Stimulated activated CD4-positive, alpha-beta T cell treated with anti-CD3 and anti-CD28 coated beads, Interleukin-4, amount 100 ng/mL, for 48 hours (primary cell): ENCODE measurements at places on chromosomes 3 and 15.
A peak's percentile ranks its signal among the peaks of the same experiment; 100 is the strongest.

DNA sequence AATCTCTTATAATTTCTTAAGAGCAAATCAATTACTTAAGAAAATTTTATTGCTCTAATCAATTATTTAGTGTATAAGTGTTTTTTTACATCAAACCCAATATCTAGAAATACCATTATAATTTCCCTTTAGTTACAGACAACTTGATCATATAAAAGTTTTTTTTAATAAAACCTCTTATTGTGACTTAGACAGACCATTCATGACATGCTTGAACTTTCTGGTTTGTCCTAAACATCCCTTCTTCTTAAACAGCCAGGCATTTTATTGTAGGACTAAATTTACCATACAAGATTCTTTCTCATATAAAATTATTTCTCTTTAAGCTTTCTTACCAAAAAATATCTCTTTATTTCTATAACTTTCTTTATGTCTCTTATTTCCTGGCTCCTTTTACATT is 164.5 kb downstream of the SUCNR1 start:
- DNase-seq = no peak

- DNase-seq = no peak
Measured at GRCh38 chr3:133973249-133973980, 56.3 kb downstream of the SLCO2A1 start.

- no peak for DNase-seq
Measured at GRCh38 chr3:9949115-9949514, 3.1 kb downstream of the PRRT3 start.

DNA sequence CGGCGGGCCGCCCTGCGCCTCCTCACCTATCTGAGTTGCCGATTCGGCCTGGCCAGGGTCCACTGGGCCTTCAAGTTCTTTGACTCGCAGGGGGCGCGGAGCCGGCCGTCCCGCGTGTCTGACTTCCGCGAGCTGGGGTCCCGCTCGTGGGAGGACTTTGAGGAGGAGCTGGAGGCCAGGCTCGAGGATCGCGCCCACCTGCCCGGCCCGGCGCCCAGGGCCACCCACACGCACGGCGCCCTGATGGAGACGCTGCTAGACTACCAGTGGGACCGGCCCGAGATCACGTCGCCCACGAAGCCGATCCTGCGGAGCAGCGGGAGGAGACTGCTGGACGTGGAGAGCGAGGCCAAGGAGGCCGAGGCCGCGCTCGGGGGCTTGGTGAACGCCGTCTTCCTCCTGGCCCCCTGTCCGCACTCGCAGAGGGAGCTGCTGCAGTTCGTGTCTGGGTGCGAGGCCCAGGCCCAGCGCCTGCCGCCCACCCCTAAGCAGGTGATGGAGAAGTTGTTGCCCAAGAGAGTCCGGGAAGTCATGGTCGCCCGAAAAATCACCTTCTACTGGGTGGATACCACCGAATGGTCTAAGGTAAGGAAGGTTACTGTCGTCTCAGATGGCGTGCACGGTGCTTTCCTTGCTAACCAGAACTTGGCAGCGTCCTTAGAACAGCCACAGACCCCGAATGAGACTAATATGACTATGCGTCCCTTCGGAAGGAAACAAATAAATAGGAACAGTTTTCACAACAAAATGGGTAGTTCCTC is 567 bp downstream of the TICRR start:
- DNase-seq = peak; percentile 8

DNA sequence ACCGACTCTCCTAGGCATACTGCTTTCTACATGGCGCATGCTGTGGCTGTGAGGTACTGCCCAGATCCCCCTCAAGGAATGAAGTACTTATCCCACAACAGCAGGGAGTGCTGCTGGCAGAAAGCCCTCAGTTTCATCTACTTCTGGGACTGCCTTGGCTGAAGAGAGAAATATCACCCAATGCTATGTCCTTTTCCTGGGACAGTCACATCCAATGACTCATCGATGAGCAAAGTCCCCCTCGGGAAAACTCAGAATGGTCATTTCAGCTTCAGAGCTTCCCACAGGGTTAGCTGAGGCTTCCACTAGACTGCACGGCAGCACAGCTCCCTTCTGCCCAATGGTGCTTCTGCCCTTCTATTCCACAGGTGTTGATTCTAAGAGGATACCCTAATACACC is 3.6 kb upstream of the NMD3 start:
- DNase-seq = no peak

GRCh38 chr3:145088917-145089316 is 1072.1 kb downstream of the PLOD2 start:
- DNase-seq = no peak

DNA sequence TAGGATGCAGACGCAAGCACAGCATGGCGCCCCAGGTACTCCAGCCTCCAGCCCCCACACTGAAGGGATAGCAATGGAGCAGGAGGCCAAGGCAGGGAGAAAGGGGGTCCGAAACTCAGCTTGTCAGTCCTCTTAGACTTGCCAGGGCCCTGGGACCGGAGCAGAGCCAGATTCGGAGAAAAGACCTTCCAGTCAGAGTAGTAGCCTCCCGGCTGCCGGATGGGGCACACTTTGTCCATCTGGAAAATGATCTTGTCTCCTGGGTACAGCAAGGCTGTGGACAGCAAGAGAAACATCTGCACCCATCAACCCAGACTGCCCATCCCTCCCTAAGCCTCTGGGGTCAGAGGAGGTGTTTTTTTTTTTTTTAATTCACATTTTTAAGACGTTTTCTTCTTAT is 24.3 kb downstream of the EFCAB12 start:
- DNase-seq = no peak

DNA sequence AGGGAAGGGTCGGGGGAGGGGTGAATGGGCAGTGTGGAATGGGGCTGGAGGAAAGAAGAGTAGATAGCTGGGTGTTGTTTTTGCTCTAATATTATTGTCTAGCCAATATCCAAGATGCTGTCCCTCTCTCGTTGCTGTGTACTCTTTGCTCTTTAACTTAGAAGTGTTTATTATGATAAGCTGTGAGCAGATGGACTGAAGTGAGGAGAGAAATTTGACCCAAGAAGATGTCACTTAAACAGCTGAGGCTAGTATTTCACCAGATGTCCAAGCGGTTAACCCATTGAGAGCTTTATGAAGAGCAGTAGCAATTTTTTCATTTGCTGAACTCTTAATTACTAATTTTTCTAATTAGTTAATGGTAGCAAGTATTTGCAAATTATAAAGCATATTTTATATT is 212.2 kb upstream of the TP63 start:
- no peak for DNase-seq
